Cardiac septum (tissue), 1 donor: ENCODE measurements at places on chromosomes 12 and 14. TPM values are rescaled to one million over a fixed set of nuclear protein-coding genes. Genes with fewer than 3 reads are reported as not detected.

The RND1 gene
- total RNA-seq, result 0.62 TPM

The LBHD2 gene
- total RNA-seq, result not detected

The IFNG-AS1 gene
- 0.19 TPM for total RNA-seq

The GPRC5D gene
- total RNA-seq, result not detected

The PA2G4 gene
- total RNA-seq, result 61.6 TPM

The DGLUCY gene
- 131 TPM for total RNA-seq

The DYRK2 gene
- 56.0 TPM for total RNA-seq

The LYZ gene
- 32.9 TPM for total RNA-seq

The DENND5B gene
- 42.3 TPM for total RNA-seq

The MIP gene
- 0.48 TPM for total RNA-seq

The SCNN1A gene
- total RNA-seq, result 0.46 TPM

DNA sequence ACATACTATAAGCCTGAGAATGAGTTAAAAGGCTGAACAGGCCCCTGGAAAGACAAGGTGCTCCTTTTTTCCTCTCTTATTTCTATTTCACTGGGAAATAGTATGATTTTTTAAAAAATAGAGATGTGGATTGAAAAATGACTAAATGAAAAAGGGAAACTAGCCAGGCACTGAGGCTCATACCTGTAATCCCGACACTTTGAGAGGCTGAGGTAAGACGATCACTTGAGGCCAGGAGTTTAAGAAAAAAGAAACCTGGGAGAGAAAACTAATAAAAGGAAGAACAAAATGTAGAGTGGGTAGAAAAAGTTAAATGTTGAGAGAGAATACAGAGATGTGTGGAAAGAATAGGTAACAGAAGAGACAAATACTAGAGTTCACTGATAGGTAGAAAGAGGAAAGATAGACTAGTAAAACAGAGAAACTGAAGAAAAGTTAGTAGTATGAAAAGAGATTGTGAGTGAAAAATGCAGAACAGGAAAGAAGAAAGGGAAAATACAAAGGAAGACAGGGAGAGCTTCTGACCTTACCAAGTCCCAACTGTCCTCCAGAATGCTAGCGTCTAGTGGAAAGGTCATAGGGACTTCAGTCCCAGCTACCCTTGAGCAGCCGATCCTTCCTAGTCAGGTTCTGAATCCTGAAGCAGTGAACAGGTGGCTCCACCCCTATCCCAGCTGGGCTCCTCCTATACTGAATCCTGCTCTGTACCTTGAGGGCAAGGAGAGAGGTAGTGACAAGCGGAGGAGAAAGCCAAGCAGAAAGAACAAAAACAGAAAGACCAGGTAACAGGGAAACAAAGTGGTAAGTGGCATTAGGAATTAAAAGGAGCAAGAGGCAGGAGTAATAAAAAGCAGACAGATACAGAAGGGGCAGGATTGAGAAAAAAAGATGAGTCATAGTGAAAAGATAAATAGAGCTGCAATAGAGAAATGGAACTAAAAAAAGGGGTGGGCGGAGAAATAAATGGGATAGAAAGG is 7.3 kb downstream of the TMEM116 start:
- no peak for DNase-seq

GRCh38 chr12:124395986-124396385 is 101.1 kb downstream of the RFLNA start:
- DNase-seq, result no peak

- no peak for DNase-seq
These were observed 31.6 kb downstream of the KLRD1 start for GRCh38 chr12:10339053-10339840.

GRCh38 chr12:112463478-112463877 is 44.7 kb downstream of the PTPN11 start:
- no peak for DNase-seq

DNA sequence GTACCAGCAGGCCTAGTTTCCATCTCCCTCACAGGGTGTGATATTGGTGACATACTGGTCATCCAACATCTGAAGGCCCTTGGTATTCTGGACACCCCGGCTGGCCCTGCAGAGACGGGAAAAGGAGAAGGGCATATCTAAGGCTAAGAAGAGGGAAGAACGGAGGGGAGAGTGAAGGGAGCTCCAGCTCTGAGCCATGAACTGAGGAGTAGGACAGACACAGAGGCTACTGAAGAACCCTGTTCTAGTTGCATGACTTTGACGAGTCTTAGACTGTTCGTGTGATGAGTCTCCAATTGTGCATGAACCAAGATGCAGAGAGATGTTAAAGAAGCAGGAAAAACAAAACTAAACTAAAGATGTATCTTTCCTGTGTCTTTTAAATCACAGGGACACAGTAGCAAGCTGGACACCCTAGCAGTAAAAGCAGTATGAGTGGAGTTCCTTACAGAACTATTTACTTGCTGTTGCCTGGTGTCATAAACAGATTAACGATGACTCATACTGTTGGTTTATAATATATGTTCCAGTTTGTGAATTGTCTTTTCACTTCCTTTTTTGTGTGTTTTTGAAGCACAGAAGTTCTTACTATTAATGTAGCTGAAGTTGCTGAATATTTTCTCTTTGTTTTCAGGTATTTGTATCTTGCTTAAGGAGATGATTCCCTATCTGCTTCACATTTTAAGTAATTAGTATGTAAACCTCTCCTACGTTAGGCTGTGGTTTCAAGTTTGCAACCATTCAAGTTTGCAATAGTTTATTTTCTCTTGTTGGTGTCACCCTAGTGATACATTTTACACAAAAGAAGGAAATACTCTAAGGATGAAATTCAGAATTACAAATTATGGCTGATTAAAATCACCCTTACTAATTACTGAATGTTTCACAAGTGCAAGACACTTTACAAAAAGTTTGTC is 15.7 kb downstream of the FAR2 start:
- DNase-seq, result no peak

- DNase-seq, result no peak
These were observed 2.1 kb upstream of the NDRG2 start for GRCh38 chr14:21026988-21027315.

GRCh38 chr12:92987846-92988621 is 58.9 kb upstream of the EEA1 start:
- no peak for DNase-seq

- DNase-seq, result no peak
These were observed 48.2 kb downstream of the ATF7 start for GRCh38 chr12:53577941-53578352.

GRCh38 chr12:96501133-96501761 is 11.9 kb downstream of the CFAP54 start:
- DNase-seq, result peak; percentile 86

GRCh38 chr12:80766897-80767296 is 50.2 kb downstream of the MYF5 start:
- DNase-seq, result no peak

DNA sequence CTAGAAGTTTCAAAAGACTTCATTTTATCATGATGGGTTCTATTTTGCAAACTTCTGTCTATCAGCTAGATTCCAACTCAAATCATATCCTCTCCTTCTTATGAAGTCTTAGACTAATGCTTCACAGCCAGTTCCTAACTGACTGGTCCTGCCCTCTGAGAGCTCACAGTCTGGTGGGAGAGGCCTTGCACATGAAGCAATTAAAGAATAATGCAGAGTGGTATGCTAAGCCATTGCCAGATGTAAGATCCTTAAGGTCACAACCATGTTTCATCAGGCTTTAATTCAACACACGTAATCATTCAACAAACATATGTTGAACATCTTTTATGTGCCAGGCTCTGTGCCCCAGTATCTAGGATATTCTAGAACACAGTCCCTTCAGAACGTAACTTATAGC is 125.8 kb upstream of the TMPO start:
- no peak for DNase-seq

DNA sequence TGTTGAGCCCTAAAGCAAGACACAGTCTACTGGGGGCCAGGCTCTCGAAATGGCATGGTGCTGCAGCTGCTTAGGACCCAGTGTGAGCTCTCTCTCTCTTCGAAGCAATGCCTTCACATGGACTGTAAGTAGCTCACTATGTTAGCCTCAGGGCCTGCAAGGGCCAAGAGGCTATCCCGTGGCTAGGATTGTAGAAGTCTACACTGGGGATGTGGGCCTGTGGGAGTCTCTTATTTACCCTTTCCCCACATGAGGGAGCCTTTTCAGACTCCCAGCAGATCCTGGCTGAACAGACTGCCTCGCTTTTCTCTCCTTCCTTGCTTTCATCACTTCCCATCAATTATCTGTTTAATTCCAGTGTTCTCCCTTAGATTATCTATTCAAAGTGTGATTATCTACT is 101.4 kb downstream of the GPR65 start:
- no peak for DNase-seq

DNA sequence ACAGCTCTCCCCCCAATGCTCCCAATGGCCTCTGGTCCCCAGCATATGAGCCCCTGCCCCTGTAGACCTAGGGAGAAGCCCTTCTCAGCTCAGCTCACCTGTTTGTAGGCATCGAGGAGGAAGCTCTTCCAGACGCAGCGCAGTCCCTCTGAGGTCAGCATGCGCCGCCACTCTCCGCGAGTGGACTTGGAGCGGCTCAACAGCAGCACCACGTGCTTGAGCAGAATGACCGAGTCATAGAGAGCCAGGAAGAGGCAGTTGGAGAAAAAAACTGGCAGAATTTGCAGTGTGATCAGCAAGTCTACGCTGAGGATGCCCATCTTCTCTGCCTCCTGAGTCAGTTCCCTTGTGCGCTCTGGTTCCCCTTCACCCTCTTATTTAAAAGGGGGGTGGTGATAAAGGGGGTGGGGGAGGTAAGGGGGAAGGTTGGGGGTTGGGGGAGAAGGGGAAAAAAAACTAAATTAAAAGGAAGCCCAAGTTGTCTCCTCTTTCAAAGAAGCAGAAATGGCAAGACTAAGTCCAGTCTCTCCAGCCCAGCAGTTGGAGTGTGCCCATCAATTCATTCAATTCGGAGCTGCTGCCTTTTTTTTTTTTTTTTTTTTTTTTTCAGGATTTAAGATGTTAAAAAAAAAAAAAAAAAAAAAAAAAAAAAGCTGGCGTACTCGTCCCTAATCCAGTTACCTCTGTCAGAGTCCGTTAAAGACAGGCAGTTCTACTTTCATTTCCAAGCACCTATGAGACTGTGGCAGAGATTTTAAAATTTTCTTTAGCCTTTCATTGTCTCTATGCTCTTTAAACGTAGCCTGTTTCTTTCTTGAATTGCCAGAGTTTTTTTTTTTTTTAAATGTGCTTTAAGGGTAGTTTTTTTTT is at the start of gene DIO2:
Gene DIO2, minus strand, starts transcription at position 352 of the 870 bp plus-strand sequence. Its CDS starts 32 bp downstream, at position 320.
- peak; percentile 78 for DNase-seq

DNA sequence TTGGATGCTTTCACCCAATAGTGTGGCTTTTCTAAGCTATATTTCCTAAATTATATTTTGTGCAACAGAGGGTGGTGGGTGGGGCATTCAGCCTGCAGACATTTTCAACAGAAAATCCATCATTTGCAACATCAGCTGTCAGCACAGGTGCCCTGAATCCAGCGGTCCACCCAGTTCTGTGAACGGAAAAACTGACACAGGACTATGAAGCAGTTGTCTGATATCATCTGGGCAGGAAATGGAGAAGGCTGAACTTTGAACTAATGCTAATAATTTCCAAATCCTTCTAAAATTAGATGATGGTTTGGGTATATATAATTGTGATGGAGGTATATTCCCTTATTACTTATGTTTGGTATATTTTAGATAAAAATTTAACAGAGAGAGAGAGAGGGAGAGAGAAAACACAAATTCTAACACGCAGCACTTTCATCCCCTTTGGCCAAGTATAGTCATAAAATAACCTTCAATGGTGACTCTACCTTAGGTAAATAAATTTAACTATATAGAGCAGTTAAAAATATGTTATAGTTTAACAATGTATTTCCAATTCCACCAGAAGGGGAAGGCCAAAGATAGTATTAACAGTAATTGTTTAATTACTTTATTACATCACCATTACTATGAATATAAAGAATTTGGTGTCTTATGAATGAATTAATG is 58.3 kb upstream of the PTPRB start:
- DNase-seq, result no peak

DNA sequence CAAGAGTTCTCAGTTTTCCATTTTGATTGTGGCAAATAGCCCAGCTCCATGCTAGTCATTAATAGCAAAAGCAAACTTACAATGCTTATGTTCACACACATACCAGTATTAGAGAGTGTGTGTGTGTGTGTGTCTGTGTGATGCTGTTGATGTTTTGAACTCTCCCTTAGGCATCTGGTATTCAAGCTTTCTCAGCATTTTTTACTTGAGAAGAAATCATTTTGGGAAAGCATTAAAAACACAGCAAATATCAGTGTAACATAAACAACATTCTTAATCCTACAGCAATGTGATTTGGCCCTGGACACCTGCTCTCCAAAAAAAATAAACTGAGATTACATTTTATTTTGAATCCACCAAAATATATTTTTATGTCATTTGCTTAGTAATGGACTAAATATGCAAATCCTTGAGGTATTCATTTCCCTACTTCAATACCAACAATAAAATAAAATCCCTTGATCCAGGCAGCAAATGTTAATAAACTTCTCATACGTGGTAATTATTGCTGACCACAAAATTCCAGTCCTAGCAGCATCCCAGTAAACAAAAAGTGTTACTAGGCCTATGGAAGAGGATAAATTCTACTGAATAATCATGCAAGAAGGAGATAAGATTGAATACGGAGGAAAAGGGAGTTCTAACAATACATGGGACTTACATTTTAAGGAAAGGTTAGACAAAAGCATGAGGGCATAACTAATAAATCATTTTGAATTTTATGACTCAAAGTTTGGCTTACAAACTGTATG is 249.5 kb upstream of the CLEC14A start:
- no peak for DNase-seq

GRCh38 chr14:32403021-32403420 is 73.9 kb downstream of the AKAP6 start:
- DNase-seq, result no peak

- no peak for DNase-seq
These were observed 329.8 kb upstream of the SFSWAP start for GRCh38 chr12:131380965-131381705.

GRCh38 chr12:99544457-99544856 is 103.1 kb upstream of the GARIN6 start:
- no peak for DNase-seq

- no peak for DNase-seq
These were observed 499.2 kb upstream of the ATP2B1 start for GRCh38 chr12:90207799-90208198.

GRCh38 chr12:122030424-122031035 is 8.8 kb downstream of the BCL7A start:
- no peak for DNase-seq

DNA sequence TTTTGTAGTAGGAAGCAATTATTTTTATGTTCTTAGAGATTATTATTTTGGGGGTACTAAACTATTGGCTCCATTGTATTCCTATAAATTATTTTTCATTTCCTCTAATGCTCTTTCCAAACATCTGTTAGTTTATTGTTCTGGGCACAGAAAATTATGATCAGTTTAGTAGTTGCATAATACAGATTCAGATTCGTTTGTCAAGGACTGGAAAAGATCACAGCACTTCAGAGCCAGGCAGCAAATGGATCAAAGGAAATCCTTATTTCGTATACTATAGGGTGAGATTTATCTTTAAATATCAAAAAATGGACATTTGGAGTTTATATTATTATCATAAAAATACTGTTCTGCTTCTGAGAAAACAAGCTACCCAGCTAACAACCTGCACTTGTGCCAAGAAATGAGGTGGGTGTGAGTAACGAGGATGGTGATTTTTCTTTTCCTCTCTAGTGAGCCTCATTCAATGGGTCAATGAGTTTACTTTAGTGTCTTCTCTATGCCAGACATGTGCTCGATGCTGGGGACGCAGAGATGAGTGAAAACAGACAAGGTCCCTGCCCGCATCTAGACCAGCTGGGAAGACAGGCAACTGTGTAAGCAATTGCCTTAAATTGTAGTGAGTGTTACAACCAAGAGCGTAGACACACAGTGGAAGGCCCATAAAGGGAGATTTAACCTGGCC is 208.6 kb upstream of the PLXNC1 start:
- DNase-seq, result no peak

- DNase-seq, result no peak
These were observed 235.5 kb downstream of the TMEM121 start for GRCh38 chr14:105761842-105762241.
